ENCODE measurements at places on chromosomes 11 and 22.

DNA sequence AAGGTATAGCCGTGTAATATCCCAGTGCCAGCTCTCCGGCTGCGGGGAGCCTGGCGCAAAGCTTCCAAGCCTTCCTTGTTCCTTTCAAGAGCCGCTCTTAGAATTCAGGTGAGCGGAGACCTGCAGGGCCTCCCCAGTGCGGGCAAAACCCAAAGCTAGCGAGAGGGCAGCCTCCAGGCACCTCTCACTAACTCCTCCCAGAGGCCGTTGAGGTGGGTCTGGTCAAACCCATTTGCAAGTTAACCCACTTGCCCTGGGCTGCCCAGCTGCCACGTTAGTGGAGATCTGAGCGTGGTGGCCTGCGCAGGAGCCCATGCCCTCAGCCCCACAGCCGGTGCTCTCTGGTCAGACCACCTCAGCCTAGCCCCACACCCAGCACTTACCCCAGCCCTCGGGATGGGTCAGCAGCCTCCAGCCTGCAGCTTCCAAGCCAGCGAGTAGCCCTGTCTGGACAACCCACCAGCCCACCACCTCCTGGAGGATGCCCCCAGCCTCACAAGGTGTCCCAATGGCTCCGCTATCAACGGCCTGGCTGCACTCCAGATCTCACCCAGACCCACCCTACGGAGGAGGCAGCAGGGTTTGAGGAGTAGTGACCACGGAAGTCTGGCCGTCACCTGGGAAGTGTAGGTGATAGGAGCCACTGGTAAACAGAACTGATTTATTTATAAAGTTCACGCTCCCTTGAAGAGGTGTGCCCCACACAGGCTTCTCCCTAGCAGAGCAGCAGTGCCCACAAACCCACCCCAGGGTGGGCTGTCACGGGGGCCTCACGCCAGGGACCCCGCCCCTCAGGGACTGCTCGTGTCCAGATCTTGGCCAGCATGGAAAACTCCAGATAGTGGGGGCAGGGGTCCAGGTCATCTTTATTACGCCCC, 2.3 kb downstream of the ASCL2 start:
- no peak for DNase-seq

GRCh38 chr22:37331034-37331428, 48.7 kb downstream of the CYTH4 start:
- DNase-seq: no peak

DNA sequence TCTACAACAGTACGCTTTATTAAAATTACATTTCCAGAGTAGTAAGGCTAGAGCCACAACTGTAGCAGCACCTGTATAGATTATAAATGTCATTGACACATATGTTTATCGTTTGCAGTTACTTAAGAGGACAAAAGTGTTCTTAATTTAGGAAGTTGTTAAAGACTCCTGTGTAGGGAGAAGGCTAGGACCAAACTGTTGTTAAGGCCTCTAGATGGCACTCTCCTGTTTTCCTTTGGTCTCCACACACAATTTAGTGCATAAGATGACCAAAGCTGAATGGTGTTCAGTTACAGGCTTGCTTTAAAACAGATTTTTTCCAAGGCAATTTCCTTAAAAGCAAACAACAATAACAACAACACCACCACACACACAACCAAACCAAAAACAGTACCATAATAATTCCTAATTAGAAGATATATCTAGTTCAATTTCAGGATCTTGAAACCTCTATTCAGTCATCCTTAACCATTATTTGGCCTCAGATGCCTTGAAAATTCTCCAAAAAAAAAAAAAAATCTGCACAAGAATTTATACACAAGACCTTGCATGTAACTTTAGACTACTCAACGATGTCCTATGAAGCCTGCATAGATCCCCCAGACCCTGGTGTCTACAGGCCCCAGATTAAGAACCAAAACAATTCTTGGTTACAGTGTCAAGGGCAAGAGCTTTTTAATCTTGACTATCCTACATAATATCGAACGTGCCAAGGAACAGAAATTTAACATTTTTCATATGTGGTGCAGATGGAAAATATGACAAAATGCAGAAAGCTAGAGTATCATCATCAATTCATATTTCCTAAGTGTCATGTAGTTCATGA, 42.6 kb upstream of the APOA1 start:
- no peak for DNase-seq

DNA sequence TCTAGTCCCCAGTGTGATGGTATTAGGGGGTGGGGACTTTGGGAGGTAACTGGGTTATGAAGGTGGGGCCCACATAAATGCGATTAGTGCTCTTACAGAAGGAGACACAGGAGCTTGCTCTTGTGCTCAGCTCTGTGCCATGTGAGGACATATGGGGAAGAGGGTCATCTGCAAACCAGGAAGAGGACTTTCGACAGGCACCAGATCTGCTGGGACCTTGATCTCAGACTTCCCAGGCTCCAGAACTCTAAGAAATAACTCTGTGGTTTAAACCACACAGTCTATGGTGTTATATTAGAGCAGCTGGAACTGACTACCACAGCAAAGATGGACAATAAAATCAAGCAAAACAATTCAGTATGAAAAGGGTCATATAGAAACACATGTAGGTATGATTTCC, 26.7 kb downstream of the NNMT start:
- no peak for DNase-seq

- no peak for DNase-seq
Observed at GRCh38 chr11:62621027-62621566, 689 bp downstream of the B3GAT3 start.

GRCh38 chr11:122720107-122720881, 64.8 kb downstream of the UBASH3B start:
- no peak for DNase-seq

- DNase-seq: no peak
Observed at GRCh38 chr22:35894937-35895708, 133.5 kb downstream of the RBFOX2 start.

DNA sequence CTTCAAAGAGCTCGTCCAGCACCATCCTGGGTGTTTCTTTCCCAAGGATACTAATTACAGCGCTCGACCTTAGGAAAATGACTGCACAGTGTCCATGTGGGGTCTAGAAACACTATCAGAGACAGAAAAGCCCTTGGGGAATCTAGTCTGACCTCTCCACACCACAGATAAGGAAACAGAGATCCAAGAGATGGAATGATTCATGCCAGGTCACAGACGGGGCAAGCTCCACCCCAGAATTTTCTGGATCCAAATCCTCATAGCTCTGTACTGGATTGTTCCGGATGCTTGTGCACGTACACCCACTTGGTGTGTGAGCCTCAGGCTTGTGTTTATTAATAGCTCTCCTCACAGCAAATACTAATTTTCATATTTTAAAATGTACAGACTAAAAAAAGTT, 11.3 kb downstream of the ABTB2 start:
- no peak for DNase-seq

GRCh38 chr11:1767399-1768140, 3.8 kb upstream of the CTSD start:
- no peak for DNase-seq

- no peak for DNase-seq
Observed at GRCh38 chr11:69253028-69253427, 40.9 kb upstream of the MYEOV start.

DNA sequence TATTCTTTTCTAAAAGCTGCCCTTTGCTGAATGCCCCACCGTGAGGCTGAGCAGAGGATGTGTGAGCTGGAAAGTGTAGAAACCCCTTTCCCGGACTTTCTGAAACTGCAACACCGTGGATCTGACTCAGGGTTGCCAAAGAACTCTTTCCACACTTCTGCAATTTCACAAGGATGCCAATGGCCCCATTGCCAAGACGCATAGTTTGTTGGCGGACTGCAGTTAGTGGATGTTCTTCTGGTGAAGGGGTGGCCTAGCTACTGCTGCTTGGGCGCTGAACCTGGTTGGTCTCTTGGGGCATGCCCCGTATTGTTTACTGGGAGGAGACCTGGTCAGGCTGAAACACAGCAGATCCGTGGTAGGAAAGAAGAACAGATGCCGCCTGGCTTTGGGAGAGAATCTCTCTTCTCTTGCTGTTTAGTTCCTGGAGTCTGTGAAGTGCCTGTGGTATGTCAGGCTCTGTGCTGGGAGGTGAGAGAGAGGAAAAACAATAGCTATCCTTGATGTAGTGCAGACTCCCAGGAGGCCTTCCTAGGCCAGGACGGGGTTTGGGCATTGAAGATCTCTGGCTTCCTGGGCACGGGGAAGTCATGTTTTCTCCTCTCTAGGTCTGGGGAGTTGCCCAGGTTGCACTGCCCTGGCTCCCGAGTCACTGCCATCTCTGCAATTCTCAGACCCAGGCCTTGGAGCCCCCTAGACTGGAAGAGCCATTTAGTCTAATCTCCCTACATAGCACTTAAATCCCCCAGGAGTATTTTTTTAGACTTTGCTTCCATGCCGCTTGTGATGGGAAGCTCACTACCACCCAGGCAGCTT, 26.9 kb downstream of the CD82 start:
- DNase-seq: no peak

- DNase-seq: no peak
Observed at GRCh38 chr11:64339286-64339685, 718 bp upstream of the CCDC88B start.

GRCh38 chr11:47152126-47152952, 24.3 kb downstream of the ARFGAP2 start:
- no peak for DNase-seq

DNA sequence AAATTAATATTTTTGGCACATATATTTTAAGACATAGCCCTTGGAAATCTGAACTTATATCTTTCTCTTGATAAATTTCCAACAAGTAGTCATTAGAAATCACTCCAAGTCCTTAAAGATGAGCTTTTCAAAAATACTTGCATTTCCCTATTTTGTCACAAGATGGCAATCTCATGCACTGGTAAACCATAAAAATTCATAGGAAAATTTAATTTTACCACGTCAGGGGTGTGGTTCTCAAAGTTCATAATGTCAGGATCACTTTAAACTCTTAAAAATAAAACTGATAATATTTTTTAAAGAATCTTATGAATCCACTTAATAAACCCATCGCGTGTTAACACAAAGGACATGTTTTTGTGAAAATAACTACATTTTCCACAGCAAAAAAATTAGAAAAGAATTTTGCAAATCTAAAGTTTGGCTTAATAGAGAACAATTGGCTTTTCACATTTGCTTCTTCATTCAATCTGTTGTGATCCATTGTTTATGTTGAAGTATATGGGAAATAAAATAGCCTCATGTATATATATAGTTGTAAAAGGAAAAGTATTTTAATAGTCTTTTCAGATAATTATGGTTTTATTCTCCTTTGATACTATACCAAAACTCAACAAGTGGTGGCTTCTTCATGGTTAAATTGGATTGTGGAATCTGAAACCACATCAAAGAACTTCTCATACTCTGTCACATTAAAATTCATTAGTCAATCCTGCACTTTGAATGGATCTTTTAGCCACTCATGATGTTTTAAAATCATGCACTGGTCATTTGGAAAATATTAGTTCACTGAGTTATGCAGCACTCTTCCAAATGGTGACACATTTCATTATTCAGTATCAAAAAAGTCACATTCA, 169.1 kb downstream of the CADM1 start:
- DNase-seq: no peak

DNA sequence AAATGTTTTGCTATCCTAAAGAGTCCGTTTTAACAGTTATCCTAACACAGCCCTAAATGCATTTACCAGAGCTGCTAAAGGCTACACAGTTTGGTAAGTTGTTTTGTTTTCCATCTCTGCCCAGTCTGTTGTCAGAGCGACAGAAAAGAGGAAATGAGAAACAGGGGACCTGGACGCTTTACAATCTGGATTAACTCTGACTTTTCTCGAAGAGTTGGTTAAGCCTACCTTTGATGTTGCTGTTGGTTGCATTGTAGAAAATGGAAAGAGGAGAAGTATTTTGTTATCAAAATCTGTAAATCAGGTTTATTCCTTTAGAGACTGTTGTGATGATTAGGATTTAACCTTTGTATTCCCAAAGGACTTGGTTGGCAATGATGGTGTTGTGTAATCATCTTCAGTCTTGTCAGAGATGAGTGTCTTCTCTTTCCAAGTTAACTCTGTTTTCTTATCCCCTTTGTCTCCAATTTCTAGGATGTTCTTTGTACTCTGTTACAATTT, 481 bp downstream of the ANGPTL5 start:
- DNase-seq: no peak

DNA sequence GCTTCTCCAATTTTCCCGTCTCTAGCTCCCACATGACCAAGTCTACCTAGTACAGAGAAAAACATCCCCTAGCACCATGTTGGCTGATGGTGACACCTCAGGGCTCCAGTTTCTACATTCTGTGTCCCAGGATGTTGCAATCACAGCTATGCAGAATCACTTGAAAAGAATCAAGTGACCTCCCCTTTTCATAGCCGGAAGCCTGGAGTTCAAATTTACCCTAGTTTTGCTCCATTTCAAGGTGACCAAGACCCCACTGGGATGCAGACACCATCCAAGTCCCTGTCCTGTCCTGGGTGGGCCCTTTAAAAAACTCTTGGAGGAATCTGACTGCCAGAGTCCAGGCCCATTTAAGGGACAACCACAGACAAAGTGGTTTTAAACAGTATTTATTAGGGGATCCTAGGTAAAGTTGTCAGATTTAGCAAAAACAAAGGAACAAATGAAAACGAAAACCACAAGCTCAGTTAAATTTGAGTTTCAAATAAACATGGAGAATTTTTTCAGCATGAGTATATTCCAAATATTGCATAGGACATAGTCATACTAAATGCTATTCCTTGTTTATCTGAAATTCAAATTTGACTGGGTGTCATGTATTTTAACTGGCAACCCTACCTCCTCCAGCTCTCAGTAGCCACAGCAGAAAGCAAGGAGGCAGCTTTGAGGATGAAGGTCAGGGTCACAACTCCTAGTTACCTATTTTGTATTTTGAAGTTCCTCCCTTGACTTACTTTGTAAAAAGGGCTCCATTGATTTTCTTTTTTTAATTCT, 52.4 kb downstream of the MIAT start:
- no peak for DNase-seq

DNA sequence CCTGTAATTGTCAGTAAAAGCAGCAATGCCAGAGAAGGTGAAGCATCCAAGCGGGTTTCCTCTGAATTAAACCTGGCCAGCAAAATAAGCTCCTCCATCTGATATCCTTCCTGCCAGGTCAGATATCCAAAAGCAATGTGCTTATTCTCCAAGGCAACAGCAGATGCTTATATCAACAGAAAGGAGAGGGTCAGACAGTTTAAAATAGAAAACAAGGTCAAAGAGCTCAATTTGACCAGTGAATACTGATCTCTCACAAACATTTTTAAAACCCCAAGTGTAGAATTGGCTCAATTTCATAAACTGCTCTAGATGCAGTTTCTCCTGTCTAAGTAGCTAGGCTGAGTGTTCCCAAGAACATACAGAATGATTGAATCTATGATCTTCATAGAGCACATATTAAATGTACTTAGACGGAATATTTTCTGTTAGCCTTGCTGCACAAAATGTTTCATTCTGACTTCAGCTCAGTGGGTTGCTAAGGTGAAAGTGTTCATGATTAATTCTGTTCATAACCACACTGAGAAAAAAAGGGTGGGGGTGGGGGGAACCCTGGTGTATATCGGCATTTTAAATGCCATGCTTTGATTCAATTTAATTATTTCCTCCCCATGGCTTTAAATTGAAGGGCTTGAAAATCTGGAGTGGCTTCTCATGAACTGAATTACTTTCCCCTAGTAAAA, 174.2 kb upstream of the ARHGAP20 start:
- no peak for DNase-seq

DNA sequence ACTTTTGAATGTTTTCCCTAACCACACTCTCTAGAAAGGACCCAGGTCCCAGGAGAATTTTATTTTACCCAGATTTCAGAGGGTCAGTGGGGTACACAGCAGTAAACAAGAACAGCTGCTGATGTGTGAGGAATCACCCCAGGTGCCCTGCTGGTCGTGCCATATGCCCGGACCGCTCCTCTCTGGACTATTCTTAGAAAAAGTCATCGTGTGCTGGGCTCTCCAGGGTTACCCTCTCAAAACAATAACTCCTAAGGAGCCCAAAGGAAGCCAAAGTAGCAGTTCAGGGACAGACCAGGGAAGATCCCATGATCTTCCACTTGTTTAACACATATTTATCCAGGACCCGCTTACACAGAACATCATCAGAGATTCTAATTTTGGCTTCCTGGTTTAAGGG, 29.7 kb downstream of the LRP4 start:
- DNase-seq: no peak

Data from stimulated activated CD8-positive, alpha-beta memory T cell treated with anti-CD3 and anti-CD28 coated beads, Interleukin-4, amount 100 ng/mL, for 4 hours (primary cell).